ENCODE measurements at places on chromosomes 1 and 21. TPM values are rescaled to one million over a fixed set of nuclear protein-coding genes. Genes with fewer than 3 reads are reported as not detected.

Gene SELP
- total RNA-seq: 0.50 TPM

GRCh38 chr21:34670220-34670961 lies 1.6 kb downstream of the CLIC6 start:
- H3K4me3 ChIP-seq: peak overlapping the region; percentile 45
- H3K27ac ChIP-seq: no peak overlapping the region
- H3K36me3 ChIP-seq: no peaks in the 10 kb centered on the region
- H3K4me1 ChIP-seq: peaks cover 9% of the 10 kb centered on the region
- DNase-seq: peak; percentile 21

Gene KRTAP19-1
- total RNA-seq: not detected

DNA sequence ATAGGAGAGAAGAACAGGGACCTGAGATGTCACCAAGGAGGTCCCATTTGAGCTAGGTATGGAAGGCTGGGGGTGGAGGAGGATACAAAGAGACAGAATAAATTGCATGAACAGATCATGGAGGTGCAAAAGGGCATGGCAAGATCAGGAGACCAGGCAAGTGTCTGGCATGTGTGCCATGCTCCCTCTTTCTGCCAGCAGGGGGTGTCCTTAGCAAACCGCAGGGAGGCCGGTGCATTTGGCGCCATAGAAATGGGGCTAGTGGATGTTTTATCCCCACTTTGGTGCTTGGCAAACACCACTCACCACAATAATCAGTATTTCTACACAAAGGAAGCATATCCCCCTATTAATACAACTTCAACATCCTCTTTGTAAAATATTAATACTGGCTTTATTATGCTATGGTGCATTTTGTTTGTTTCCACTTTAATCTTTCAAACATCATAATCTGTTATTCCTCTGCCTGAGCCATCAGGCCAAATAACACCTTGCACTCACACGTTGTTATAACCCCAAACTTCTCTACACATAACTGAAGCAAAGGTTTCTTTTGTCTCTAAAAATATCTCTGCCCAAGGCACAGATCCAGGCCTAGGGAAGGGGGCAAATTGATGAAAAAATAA lies 25.9 kb downstream of the S100A6 start:
- no peaks in the 10 kb centered on the region for H3K36me3 ChIP-seq
- DNase-seq: peak; percentile 87
- H3K27ac ChIP-seq: no peak overlapping the region
- no peaks in the 10 kb centered on the region for H3K27me3 ChIP-seq
- no peak overlapping the region for H3K4me3 ChIP-seq
- peaks cover 10% of the 10 kb centered on the region for H3K4me1 ChIP-seq

Gene C1orf116
- not detected for total RNA-seq

DNA sequence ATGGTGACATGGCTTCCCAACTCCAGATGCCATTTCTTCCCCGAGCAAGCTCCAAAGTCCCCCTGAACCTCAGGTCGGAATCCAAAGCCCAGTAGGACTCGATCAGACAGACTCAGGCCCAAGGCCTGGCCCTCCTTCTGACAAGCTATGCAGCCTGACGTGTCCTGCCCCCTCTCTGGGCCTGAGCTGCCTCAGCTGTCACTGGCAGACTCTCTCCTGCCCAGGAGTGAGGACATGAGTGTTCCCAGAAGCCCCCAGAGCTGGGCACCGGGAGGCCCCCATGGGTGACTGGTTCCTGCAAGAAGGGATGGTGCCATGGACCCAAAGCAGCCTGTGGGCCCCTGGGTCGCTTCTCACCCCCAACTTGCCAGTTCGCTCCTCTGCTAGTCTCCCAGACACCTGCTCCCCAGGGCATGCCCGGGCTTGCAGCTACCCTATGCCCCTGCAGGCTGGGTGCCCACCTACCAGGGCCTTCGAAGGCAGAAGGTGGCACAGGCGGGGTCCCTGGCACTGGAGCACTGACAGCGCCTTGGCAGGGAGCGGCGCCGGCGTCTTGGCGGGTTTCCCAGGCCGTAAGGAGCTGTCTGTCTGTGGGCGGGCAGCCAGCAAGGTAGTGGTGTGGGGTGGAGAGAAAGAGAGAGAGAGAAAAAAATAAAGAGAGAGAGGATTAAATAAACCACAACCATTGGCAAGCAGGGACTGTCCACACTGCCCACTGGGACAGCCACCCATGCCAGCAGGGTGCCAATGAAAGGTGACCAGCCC lies 2.3 kb downstream of the EDN2 start:
- no peak for DNase-seq
- H3K4me1 ChIP-seq: peaks cover 12% of the 10 kb centered on the region
- H3K27ac ChIP-seq: no peak overlapping the region
- H3K36me3 ChIP-seq: no peaks in the 10 kb centered on the region

DNA sequence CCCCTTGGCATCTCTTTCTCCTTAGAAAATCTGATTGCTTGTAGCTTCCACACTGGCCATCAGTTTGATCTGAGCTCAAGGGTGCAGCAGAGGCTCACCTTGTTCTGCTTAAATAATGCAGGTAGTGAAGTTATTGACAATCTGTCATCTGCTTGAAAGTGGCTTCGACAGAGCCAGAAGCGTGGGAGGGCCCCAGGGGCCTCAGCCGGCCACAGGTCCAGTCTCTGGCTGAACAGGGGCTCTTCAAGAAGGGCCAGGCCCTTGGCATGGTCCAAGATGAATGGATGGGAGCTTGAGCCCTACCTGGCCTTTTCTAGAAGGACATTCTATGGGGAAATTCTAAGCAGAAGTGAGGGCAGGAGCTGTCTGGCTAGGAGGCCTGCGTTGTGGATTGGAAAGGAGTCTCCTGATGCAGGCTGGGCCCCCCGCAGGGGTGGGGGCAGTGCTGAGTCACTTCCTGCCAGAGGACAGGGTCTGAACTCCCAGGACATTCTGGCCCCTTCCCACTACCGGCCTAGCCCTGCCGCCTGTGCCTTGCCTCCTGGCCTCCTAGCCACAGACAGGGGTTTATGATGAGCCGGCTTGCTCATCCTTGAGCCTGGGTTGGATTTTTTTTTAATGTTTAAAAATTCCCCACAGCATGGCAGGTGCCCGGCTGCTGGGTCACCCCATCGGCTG lies 162.3 kb upstream of the VAMP3 start:
- no peak overlapping the region for H3K27ac ChIP-seq
- DNase-seq: no peak
- H3K4me3 ChIP-seq: no peak overlapping the region
- H3K4me1 ChIP-seq: no peaks in the 10 kb centered on the region
- H3K27me3 ChIP-seq: peaks cover 16% of the 10 kb centered on the region

- H3K4me1 ChIP-seq: peaks cover 2% of the 10 kb centered on the region
- H3K27ac ChIP-seq: no peak overlapping the region
Measured at GRCh38 chr1:9345471-9345870, 52.8 kb downstream of the SPSB1 start.

Data from activated CD4-positive, alpha-beta T cell treated with anti-CD3 and anti-CD28 coated beads for 36 hours (primary cell).